BJ (cell line): ENCODE measurements at places on chromosomes 4 and X. TPM values are rescaled to one million over a fixed set of nuclear protein-coding genes. Genes with fewer than 3 reads are reported as not detected.

XG gene
- 0.06 and 0.22 TPM in 2 replicates for polyA plus RNA-seq

GPR143 gene
- not detected in 2 replicates for polyA plus RNA-seq

ZDHHC15 gene
- polyA plus RNA-seq = not detected in 2 replicates

STPG2 gene
- not detected in 2 replicates for polyA plus RNA-seq

- DNase-seq = no peak
Observed at GRCh38 chr4:48194971-48195370, 60.9 kb upstream of the TXK start.

DNA sequence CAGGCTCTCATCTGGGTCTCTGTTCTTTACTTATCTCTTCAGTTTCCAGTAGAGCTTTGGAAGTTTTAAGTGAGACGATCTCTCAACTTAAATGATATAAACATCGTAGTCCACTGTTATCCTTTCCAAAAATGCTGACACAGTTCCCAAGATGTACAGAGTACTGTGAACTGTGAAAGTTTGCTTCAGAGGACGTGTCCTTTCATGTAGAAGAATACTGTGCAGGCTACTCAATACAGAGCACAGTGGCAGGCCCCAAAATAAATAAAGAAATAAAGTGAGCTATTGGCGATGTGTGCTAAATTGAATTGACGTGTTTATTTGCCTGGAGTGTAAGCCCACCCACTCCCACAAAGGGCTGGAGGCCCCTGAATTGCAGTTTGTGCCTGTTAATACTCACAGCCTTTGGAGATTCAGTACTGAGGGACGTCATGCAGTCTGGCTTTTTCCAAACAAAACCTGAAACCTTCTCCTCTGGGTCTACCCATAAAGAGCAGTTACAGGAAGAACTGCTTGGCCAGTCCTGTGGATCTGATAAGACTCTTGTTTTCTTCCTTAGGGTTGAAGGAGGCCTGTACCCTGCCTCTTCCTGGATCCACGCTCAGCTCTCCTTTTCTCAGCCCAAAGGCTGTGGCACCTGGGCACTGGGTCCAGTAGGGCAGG, 66.1 kb downstream of the SOWAHB start:
- no peak for DNase-seq

DNA sequence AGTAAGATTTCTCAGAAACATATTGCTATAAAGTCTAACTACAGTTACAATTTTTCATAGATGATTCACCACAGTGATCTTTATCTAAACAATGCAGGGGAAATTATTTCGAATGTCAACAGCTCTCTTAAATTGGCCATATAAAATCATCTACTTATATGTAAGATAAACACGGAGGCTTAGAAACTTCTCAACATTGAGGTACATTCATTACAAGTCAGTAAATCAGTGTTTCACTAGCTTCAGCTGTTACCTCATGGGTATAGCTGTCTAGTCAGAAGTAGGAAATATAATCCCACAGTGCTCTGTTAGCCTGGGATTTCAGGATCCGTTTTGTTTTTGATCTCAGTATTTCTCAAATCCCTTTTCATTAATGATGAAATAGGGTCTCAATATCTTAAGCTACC, 43.2 kb downstream of the PCDH7 start:
- no peak for DNase-seq

- DNase-seq = no peak
Observed at GRCh38 chrX:19204636-19205035, 82.4 kb upstream of the ADGRG2 start.

GRCh38 chr4:54961357-54961975, 163.9 kb downstream of the KDR start:
- DNase-seq = no peak

DNA sequence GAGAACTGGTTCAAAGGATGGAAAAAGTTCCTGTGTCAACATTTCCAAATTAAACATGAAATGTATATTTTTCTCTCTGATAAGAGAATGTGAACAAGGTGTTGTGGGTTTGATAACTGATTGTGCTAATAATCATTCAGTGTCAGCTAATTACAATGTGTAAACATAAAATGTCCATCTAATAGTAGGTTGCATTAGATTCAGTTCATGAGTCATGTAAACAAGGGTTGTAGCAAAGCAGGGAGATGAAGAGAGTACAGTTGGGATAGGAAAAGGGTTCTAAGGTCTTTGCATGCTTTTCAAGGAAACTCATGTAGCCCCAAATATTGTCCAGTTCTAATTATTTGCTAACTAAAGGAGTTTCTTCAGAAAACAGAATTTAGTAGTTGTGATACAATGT, 55.4 kb downstream of the DCLK2 start:
- DNase-seq = no peak

DNA sequence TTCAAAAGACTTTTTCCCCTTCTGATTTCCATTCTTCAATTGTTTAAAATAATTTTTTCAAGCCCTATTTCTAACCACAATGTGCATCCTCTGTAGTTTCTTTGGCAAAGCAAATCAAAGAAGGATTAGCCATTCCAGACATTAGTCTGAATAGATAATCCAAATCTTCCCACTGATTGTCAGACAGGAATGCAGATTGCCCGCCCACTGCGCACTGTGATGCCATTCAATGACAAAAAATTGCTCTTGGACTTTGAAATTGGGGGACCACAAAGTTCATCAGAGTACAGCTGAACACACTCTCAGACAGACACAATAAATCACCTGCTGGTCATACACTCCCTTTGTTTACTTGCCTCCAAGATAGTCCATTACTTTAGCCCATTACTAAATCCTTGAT, 216.5 kb upstream of the DKK2 start:
- no peak for DNase-seq
